Immature natural killer cell (primary cell): ENCODE measurements at places on chromosomes 13 and 19. TPM values are rescaled to one million over a fixed set of nuclear protein-coding genes. Genes with fewer than 3 reads are reported as not detected.
A peak's percentile ranks its signal among the peaks of the same experiment; 100 is the strongest.

DNA sequence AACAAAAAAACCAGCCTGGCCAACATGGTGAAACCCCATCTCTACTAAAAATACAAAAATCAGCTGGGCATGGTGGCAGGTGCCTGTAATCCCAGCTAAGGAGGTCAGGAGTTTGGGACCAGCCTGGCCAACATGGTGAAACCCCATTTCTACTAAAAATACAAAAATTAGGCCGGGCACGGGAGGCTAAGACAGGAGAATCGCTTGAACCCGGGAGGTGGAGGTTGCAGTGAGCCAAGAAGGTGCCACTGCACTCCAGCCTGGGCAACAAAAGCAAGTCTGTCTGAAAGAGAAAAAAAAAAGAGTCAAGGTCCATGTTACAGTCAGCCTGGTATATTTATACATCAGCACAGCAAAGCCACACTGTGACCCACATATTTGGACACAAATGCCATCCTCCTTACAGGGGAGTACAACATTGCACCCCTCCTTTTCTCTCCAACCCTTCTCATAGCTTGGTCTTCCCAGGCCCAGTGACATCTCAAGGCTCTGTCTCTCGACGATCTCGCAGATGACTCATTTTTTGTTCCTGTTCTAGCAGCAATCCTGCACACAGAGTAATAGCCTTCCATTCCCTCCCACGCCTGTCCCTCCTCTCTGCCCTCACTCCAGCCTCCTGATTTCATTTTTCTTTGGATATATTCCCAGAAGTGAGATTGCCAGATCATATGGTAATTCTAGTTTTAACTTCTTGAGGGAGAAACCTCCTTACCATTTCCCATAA lies 21.0 kb upstream of the DPP9 start:
- H3K4me3 ChIP-seq = no peak overlapping the region
- no peak overlapping the region for H3K27ac ChIP-seq
- DNase-seq = no peak
- H3K27me3 ChIP-seq = peaks cover 11% of the 10 kb centered on the region
- no peaks in the 10 kb centered on the region for H3K4me1 ChIP-seq

- H3K27ac ChIP-seq = no peak overlapping the region
- DNase-seq = no peak
- peaks cover 11% of the 10 kb centered on the region for H3K4me1 ChIP-seq
- H3K4me3 ChIP-seq = no peak overlapping the region
- peaks cover 29% of the 10 kb centered on the region for H3K36me3 ChIP-seq
Observed at GRCh38 chr19:313169-313987, 22.2 kb upstream of the PLPP2 start.

GRCh38 chr19:11446652-11447301 lies 11.3 kb downstream of the PRKCSH start:
- no peak overlapping the region for H3K27ac ChIP-seq
- H3K4me3 ChIP-seq = no peak overlapping the region
- H3K27me3 ChIP-seq = no peaks in the 10 kb centered on the region
- peak; percentile 43 for DNase-seq
- H3K36me3 ChIP-seq = no peaks in the 10 kb centered on the region
- no peaks in the 10 kb centered on the region for H3K4me1 ChIP-seq

DNA sequence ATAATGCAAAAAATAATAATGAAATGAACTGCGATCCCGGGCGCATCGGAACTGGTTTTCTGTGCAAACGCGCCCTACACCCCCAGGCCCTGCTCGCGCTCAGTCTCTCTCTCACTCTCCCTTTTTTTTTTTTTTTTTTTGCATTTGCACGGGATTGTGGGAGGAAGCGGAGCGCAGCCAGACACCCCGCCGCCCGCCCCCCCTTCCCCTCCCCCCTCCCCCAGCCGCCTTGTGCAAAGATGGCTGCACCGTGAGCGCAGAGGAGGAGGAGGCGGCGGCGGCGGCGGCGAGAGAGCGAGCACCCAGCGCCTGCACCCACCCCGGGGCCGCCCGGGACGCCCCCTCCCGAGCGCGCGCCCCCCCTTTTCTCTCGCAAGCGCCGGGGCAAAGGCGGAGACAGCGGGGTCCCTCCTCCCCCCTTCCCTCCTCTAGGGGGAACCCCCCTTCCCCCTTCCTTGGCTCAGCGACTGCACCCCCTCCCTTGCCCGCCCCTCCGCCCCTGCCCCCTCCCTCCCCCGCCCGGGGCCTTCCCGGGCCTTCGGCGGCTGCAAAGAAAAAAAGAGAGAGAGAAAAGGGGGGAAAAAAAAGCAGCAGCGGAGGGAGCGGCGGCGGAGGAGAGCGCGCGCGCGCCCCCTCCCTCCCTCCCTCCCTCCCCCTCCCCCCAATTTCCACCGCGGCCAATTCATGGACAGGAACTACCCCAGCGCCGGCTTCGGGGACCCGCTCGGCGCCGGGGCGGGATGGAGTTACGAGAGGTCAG lies at the start of gene PRR12:
PRR12 (plus strand) TSS at position 212 of the 760 bp plus-strand sequence; CDS start at position 685, 473 bp downstream.
- H3K4me1 ChIP-seq = peaks cover 32% of the 10 kb centered on the region
- peaks cover 10% of the 10 kb centered on the region for H3K27me3 ChIP-seq
- peak within 1 kb of the TSS; percentile 90 for H3K27ac ChIP-seq
- H3K4me3 ChIP-seq = peak within 1 kb of the TSS; percentile 82
- no peaks in the 10 kb centered on the region for H3K36me3 ChIP-seq

DNA sequence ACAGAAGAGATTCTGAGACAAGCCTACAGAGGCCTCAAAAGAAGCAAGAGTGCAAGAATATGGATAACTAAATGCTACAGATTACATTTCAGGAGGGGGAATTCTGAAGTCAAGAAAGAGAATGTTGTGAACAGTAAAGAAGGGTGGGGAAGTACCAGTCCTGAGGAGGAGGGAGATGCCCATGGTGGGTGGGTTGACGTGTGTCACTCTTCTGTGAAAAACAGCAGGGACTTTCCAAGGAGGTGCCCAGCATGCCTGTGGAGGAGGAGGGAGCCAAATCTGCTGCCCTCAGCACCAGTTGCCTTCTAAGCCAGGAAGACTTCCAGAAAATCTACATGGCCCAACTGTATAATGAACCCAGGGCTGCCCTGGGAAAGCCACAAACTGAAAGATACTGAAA lies 87.7 kb downstream of the SGCG start:
- peaks cover 5% of the 10 kb centered on the region for H3K27me3 ChIP-seq
- H3K36me3 ChIP-seq = no peaks in the 10 kb centered on the region
- no peak for DNase-seq
- H3K4me3 ChIP-seq = no peak overlapping the region
- H3K4me1 ChIP-seq = no peaks in the 10 kb centered on the region
- H3K27ac ChIP-seq = no peak overlapping the region

DNA sequence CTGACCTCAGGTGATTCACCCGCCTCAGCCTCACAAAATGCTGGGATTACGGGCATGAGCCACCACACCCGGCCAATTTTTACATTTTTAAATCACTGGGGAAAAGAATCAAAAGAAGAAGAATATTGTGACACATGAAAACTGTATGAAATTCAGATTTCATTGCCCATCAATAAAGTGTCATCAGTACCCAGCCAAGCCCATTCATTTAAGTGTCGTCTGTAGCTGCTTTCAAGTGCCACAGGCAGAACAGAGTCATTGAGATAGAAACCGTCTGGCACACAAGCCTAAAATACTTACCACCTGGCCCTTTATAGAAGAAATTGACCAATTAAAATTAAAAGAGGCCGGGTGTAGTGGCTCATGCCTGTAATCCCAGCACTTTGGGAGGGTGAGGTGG lies 15.3 kb downstream of the COLGALT1 start:
- H3K27ac ChIP-seq = no peak overlapping the region

DNA sequence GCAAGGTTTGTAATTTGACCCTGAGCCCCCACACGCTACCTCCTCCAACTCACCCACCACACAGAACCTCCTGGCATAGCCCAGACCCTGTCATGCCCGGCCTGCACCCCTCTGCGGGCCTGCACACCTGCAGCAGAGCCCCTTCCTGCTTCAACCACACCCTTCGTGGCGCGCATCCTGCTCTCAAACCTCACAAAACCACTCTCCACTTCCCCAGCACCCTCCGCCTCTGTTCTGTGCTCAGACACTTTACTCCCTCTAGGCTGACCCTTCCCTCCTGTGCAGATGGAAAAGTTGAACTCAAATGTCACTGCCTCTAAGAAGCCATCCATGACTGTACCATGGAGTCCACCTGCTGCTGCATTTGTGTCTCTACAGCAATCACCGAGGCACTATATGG lies 28.5 kb downstream of the FAAP24 start:
- no peak for DNase-seq
- peaks cover 5% of the 10 kb centered on the region for H3K4me1 ChIP-seq
- no peak overlapping the region for H3K4me3 ChIP-seq
- H3K36me3 ChIP-seq = peaks cover 3% of the 10 kb centered on the region
- peaks cover under 1% of the 10 kb centered on the region for H3K27me3 ChIP-seq
- no peak overlapping the region for H3K27ac ChIP-seq

- H3K27me3 ChIP-seq = no peaks in the 10 kb centered on the region
- no peak for DNase-seq
Observed at GRCh38 chr13:31540281-31540680, 199.0 kb upstream of the RXFP2 start.

- DNase-seq = peak; percentile 46
- peaks cover 16% of the 10 kb centered on the region for H3K36me3 ChIP-seq
- peaks cover 88% of the 10 kb centered on the region for H3K4me1 ChIP-seq
- peak overlapping the region; percentile 95 for H3K27ac ChIP-seq
- peaks cover 6% of the 10 kb centered on the region for H3K27me3 ChIP-seq
Observed at GRCh38 chr19:42199440-42200115, 17.9 kb downstream of the DEDD2 start.

The C19orf67 gene
- not detected for polyA plus RNA-seq

The NLRP5 gene
- polyA plus RNA-seq = not detected

The GRIN2D gene
- polyA plus RNA-seq = not detected

The ETFB gene
- polyA plus RNA-seq = 49.9 TPM

The VAV1 gene
- polyA plus RNA-seq = 19.4 TPM

The F10 gene
- not detected for polyA plus RNA-seq

The RNF17 gene
- polyA plus RNA-seq = not detected

The SPART gene
- polyA plus RNA-seq = 18.4 TPM

The KLK8 gene
- not detected for polyA plus RNA-seq

The ZNF846 gene
- 6.1 TPM for polyA plus RNA-seq
